ENCODE measurements at places on chromosomes 1 and 21.

- DNase-seq = no peak
Measured at GRCh38 chr1:30780409-30780808, 22.8 kb upstream of the LAPTM5 start.

DNA sequence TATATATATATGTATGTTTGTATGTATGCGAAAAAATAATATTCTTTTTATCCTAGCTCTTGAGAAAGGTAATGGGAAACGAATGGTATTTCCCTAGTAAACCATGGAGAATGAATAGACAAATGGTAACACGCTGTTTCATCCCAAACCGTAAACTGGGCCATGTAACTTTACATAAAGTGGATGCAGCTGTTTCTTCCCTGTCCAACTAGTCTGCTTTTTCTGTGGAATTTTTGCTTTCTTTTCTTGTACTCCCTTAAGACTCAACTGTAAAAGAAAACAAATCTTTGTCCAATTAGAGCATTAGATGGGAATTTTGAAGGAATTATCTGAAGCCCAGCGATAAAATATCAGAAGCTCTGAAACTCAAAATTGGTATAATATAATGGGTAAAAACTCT, 198.1 kb downstream of the NFIA start:
- no peak for DNase-seq

GRCh38 chr21:36948686-36949085, 17.8 kb downstream of the HLCS start:
- no peak for DNase-seq

GRCh38 chr1:84781946-84782771, 91.9 kb upstream of the SSX2IP start:
- DNase-seq = no peak

DNA sequence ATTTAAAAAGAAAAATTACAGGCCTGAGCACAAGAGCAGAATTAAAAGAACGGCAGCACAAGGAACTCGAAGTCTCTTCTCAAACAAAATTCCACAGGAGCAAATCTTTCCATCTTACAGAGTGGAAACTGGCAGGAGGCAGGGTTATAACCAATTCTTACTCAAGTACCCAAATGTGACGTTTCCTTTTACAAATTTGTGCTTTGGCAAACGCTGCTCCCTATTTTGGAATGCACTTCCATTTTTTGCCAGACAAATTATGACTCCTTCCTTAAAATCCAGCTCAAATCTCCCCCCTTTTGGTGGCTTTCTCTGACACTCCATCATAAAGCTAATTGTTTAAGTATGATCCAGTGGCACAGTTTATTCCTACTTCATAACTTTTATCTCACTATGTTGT, 7.8 kb downstream of the ERI3 start:
- DNase-seq = no peak

- DNase-seq = no peak
Measured at GRCh38 chr1:83901547-83902155, 97.3 kb downstream of the TTLL7 start.

DNA sequence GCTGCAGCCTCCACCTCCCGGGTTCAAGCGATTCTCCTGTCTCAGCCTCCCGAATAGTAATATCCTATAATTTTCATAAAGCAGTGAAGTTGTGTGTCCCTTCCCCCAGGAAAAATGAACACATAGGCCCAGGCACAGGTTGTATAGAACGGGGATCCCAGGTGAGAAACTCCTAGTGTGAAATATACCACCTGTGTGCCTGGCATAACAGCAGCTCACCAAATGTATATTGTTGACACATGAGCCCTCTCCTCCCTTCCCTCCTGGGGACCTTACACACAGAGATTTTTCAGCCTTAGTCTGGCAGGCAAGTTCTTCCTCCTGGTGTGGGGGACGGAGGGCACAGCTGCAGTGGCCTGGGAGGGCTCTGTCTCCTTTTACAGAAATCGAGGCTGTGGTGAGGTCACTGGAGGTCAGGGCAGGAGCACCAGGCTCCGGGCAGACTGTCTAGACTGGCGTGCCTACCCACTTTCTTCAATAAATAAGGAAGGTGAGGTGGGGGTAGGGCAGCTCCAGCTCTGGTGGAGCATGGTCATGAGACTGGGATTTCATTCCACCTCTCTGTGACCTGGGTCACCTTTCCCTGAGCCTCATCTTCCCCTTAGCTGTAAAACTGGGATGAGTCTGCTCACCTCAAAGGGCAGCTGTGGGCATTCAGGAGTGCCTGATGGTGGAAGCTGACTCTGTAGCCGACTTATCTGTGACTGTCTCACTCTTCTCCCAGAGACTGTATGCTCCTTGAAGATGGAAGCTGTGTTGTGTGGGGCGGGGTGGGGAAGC, 14.3 kb downstream of the RCC1 start:
- no peak for DNase-seq

GRCh38 chr1:176110203-176110602, 96.9 kb downstream of the COP1 start:
- no peak for DNase-seq

DNA sequence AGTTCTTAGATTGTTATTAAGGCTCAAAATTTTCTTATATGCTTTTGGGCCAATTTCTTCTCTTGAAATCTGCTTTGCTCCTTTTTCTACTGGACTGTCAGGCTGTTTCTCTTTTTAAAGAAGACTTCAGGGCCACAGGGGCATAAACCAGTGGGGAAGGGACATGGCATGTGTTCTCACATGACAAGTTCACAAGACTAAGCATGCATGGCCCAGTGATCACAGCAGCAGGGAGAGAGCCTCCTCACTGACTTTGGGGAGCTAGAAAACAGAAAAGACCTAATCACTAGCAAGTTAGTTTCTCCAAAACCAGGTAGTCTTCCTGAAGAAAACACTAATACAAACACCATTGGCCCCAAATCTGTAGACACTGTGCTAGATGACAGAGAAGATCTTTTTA, 64.8 kb downstream of the RAB3GAP2 start:
- DNase-seq = no peak

DNA sequence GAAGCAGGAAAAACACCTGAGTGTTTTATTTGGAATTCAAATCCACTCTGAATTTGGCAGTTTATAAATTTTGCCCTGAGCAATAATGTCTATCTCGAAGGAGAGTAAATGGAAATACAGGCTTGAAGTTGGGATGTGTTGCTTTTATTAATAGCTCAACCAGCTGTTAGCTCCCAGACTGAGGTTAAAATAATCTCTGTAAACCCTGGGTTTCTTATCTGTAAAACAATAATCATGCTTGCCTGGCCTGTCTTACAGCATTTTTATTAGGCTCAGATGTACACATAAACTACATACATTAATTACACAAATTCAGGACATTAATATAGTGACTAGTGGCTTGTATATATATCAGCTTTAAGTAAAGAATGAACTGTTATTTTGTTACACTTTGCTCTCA, 148.5 kb downstream of the GALNT2 start:
- no peak for DNase-seq

GRCh38 chr1:179047636-179047997, 21.9 kb downstream of the FAM20B start:
- DNase-seq = no peak

- DNase-seq = peak; percentile 80
Measured at GRCh38 chr1:219812491-219813203, 115.7 kb downstream of the SLC30A10 start.

- no peak for DNase-seq
Measured at GRCh38 chr1:208235356-208235981, 8.7 kb downstream of the PLXNA2 start.

DNA sequence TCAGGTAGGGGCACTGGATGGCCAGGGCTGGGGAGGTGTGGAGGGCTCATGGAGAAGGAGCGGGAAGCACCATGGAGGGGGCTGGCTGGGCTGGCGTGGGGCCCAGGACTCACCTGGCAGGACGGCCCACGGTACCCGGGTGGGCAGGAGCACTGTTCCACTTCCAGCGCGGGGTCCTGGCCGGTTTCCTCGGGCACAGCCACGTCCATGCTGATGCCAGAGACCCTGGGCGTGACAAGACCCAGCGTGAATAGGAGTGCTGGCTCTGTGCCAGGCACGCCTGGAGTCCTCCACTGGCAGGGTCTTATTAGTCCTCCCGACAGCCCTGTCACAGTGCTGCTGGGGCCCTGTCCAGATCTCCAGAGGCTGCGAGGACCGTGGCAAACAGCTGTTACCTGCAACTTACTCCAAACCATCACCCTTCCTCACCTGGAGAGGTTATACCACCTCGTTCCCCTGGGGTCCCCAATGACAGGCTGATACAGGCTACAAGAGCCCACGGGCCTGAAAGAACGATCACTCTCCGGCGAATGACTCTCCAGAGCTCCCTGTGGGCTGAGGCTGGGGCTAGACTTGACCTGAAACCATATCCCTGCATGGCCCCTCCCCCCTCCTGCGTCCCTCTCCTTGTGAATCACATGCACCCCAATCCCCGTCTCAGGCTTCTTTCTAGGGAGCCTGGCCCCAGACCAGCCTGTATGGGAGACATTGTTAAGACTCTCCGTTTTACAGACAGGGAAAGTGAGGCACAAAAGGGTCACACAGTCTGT, 62.1 kb downstream of the HSPG2 start:
- DNase-seq = peak; percentile 82

GRCh38 chr1:226738421-226738994, 574 bp downstream of the ITPKB start:
- DNase-seq = no peak

- no peak for DNase-seq
Measured at GRCh38 chr1:185790194-185790735, 56.1 kb downstream of the HMCN1 start.

GRCh38 chr1:240527086-240527485, 84.9 kb downstream of the GREM2 start:
- DNase-seq = no peak

GRCh38 chr1:203450001-203450400, 25.6 kb upstream of the PRELP start:
- DNase-seq = no peak

- peak; percentile 54 for DNase-seq
Measured at GRCh38 chr1:226912587-226913176, 27.4 kb upstream of the COQ8A start.

GRCh38 chr1:22556391-22557104, 6.7 kb upstream of the EPHA8 start:
- no peak for DNase-seq

GRCh38 chr21:25457411-25457810, 149.9 kb downstream of the MRPL39 start:
- no peak for DNase-seq

DNA sequence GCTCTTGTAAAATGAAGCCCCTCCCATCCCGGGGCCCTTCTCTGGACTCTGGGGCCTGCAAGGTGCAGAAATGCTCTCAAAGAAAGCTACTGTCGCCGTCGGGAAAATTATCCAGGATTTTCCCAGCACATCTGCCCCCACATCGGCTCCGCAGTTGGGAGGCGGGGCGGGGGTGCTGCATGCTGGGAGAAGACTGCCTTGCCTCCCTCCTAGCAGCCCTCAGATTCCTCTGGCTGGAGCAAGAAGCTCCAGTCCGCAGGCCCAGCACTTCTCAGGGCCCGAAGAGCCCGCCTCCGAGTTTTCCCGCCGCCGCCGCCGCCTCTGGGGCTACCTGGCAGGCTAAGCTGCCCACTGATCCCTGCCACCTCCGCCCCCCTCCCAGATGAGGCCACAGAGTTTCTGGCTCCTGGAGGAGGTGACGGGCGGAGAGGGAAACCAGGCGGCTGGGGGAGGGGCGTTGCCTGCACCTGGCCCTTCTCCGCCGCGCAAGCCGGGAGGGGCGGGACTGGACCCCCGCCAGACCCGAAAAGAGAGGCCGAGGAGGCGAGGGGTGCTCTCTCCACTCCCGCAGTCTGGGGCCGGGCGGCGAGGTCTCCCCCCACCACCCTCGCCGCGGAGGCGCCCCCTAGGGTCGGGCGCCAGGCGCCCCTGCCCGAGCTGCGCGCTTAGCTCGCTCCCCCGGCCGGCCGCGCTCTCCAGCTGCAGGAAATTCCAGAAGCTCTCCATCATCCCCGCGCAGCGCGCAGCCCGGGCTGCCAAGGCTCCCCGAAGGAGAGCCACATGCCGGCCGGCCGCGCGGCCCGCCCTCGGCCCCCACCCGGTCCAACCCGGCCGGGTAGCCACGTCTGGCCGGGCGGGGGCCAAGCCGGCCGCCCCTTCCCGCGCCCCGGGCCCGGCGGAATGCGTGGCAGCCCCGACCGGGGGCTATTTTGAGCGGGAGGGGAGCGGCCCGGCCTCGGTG, 28.8 kb downstream of the AHDC1 start:
- peak; percentile 48 for DNase-seq

DNA sequence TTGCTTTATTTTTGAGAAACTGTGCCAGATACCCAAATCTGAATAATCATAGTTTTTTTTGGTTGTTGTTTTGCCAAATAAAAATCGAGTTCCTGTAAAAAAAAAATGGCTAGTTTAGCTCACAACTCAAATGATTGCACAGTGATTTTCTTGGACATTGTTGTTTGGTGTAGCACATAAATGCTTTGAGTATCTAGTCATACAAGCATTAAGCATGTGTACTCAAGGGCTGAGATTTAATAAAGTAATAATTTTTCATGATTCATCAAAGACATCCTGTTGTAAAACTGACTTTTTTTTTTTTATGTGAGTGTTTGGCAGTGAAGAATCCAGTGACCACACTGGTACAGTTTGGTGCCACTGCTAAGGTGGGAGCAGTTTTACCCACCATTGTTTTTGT, 18.8 kb downstream of the ITSN1 start:
- DNase-seq = no peak

GRCh38 chr21:36854391-36854790, 112.1 kb downstream of the HLCS start:
- DNase-seq = no peak

GRCh38 chr1:52913537-52913936, 8.0 kb downstream of the ECHDC2 start:
- DNase-seq = no peak

- no peak for DNase-seq
Measured at GRCh38 chr1:102858695-102859094, 249.6 kb downstream of the COL11A1 start.

DNA sequence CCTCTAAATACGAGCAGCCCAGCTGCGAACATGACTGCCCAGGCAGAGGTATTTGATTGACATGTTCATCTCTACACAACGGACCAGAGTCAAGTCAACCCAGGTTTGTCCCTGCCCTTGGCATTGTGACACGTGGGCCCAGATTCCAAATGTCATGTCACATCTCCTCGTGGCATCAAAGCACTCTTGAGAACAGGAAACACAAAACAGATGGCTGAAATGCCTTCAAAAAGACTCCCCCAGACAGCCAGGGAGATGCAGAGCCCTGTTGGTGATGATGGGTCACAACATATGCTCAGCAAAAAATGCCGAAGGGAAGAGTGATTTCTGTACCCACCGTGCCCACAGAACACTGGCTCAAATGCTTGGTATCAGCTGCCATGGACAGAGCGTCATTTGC, 337.8 kb upstream of the DAB1 start:
- no peak for DNase-seq

DNA sequence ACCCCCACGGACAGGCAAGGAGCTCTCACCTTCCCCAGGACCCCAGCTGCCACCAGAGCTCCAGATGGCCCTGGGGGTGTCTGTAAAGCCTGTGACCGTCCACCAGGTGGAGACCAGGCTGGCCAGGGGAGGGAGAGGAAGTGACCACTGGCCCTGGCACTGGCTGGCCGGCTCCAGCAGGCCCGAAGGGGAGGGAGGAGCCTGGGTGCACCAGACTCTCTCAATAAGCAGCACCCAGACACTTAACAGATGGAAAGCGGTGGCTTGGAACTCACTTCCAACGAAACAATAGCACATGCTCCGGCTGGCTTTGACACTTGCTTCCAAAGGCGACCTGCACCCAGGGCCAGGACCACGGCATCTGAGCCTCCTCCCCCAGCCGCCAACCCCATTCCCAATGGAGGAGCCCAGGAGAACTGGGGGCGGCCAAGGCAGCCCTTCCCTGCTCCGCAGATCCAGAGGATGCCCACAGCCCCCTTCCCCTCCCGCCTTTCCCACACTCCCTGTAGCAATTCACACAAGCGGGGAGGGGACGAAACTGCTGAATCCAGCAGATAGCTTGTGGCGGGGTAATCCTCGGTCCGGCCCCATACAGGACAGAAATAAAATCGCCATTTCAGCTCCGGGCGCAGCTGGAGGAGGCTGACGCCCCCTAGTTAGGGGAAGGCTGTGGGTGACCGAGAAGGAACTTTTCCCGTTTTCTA, 742 bp upstream of the PDE9A start:
- DNase-seq = no peak
